ENCODE measurements at places on chromosomes 2 and 18. TPM values are rescaled to one million over a fixed set of nuclear protein-coding genes. Genes with fewer than 3 reads are reported as not detected.

DNA sequence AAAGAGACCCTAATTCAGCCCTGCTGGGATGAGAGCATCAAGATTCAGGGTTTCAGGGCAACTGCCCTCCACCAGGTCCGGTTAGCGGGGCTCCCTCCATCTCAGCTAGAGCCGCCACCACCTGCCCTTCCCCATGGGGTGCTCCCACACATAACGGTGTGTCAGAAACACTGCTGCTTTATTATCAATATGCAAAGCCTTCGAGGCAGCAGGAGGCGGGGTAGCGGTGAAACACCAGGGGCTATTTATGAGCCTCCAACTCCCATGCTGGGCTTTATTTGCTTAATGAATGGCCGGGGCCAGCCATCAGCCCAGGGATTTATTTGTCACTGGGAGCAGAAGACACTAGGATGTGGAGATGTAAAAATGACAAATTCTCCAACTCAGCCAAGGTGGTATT is 109.8 kb downstream of the GALNT14 start:
- peak; percentile 1 for DNase-seq

DNA sequence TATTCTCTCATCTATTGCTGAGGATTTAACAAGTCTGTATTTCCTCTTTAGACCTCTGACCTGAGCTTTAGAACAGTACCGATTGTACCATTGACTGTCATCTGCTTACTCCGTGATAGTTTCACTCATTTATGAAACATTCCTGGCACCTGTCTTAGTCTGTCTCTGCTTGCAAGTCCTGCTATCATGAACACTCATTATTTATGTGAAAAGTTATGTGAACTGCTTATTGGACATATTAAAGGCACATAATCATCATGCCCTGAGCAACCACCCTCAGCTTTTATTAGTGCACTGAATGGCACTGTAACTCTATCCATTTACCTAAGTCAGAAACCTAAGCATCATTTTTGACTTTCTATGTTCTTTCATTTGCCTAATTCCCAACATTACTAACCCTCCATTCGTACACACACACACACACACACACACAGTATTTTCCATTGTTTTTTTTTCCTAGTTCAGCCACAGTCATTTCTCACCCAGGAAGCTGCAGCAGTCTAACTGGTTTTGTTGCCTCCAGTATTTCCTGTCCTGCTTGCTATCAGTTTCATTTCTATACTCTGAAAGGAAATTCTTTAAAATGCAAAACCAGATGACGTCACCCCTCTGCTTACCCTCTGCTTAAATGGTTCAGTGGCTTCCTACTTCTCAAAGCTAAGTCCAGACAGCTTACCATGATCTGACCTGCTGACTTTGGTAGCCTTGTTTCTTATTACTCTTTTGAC is 146.1 kb downstream of the HAUS1 start:
- DNase-seq: no peak

Gene FLACC1
- 12.0 TPM for total RNA-seq

DNA sequence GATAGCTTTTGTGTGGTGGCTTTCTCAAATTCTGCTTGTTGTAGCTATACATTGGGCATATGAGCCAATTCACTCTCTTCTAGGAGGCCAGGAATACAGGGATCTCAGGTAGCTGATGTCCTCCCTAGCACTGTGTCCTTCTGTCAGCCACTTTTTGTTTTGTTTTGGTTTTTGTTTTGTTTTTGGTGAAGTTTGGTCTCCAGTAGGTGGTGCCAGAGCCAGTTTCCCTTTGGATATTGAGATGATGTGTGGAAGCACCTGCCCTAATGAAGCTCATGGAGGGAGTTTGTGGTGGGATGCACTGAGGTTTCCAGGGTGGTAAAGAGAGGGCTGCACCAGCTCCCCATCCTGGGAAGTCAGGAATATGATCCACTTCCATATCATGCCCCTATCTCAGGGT is 100.5 kb upstream of the VWC2L start:
- no peak for DNase-seq

All from cardiac septum (tissue), 1 donor.